Psoas muscle (tissue), 8 donors: ENCODE measurements at places on chromosomes 4 and X. TPM values are rescaled to one million over a fixed set of nuclear protein-coding genes. Genes with fewer than 3 reads are reported as not detected.

- DNase-seq, result no peak
These were observed 6.8 kb downstream of the TXK start for GRCh38 chr4:48127231-48127630.

- no peak for DNase-seq
These were observed 13.4 kb upstream of the COL25A1 start for GRCh38 chr4:109315818-109316217.

DNA sequence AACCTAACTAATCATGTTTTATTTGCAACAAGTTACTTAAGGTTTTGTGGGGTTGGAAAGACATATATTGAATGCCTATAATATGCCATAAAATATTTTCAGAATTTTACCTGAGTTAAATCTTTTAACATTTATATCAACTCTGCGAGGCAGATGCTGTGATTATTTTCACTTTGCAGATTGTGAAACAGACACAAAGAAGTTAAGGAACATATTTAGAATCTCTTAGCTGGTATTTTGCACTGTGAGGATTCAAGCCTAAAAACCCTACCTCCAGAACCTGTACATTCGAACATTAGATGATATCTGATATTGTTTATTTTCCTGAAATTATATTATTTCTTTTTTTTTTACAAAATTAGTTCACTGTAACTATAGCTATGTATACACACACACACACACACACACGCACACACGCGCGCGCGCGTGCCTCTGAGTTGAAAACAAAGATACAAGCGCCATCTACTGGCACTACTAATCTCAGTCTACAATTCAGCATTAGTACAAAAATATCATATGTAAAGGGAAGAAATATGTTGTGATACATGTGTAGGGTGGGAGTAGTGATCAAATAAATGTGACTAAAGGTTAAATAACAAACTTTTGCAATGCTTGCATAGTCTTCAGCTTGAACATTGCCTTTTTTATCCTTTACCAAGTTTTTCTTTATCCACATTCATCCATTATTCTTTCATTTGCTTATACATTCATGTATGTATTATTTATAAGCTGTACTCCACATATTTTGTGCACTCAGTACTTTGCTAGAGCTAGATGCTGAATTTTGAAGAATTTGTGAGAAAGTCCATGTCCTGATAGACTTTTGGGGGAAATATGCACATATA is 61.5 kb downstream of the ANXA10 start:
- peak; percentile 63 for DNase-seq

DNA sequence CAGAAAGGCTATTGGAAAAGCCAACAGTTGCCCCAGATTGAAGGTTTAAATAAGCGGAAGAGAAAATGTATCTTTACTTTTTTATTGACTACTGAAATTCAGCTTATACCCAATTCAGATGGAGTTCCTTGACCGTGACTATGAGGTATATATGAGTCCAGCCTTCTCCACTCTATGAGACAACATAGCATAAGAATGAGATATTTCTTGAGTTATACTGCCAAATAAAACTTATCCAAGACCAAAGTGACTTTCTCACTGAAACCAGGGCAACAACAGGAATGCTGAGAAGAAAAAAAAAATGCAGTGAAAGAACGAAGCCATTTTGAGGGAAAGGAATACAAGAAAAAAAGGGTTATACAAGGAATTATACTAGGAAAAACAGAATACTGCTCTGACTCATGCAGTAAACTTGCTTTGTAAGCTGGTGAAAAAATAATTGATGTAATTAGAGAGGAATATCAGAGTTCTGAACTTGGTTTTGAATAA is 16.3 kb upstream of the PDK3 start:
- no peak for DNase-seq

Gene HAND2
- total RNA-seq, result 0.34 TPM
